ENCODE measurements at places on chromosomes 5 and 9. TPM values are rescaled to one million over a fixed set of nuclear protein-coding genes. Genes with fewer than 3 reads are reported as not detected.

The SHISAL2B gene
- polyA plus RNA-seq: not detected

The PCA3 gene
- polyA plus RNA-seq: not detected

The RMRP gene
- 39.7 TPM for polyA plus RNA-seq

The PCDHAC1 gene
- not detected for polyA plus RNA-seq

The LHX3 gene
- not detected for polyA plus RNA-seq

The AUH gene
- 5.7 TPM for polyA plus RNA-seq

The PCSK5 gene
- polyA plus RNA-seq: 1.5 TPM

The MARCOL gene
- polyA plus RNA-seq: not detected

The HACD4 gene
- 1.5 TPM for polyA plus RNA-seq

The FABP6 gene
- polyA plus RNA-seq: not detected

The AGXT2 gene
- not detected for polyA plus RNA-seq

The NUTM2F gene
- not detected for polyA plus RNA-seq

The ISCA1 gene
- polyA plus RNA-seq: 14.0 TPM

The TICAM2 gene
- 3.4 TPM for polyA plus RNA-seq

The FRMD3 gene
- polyA plus RNA-seq: 0.02 TPM

The KCNV2 gene
- polyA plus RNA-seq: not detected

The PFN3 gene
- polyA plus RNA-seq: not detected

The DOK3 gene
- polyA plus RNA-seq: 3.6 TPM

The PALM2AKAP2 gene
- polyA plus RNA-seq: 3.2 TPM

The C5orf58 gene
- not detected for polyA plus RNA-seq

The HARS2 gene
- 33.0 TPM for polyA plus RNA-seq

The EIF4EBP3 gene
- polyA plus RNA-seq: 2.1 TPM

The CENPP gene
- polyA plus RNA-seq: 2.0 TPM

The RNF180 gene
- polyA plus RNA-seq: not detected

The PLPP7 gene
- polyA plus RNA-seq: 1.2 TPM

The TAF1L gene
- polyA plus RNA-seq: not detected

The LCN9 gene
- not detected for polyA plus RNA-seq

The NEUROG1 gene
- not detected for polyA plus RNA-seq

The SV2C gene
- polyA plus RNA-seq: not detected

The PPP3R2 gene
- not detected for polyA plus RNA-seq

The CNTLN gene
- 2.9 TPM for polyA plus RNA-seq

The NTNG2 gene
- 0.84 TPM for polyA plus RNA-seq

The HAUS6 gene
- 5.8 TPM for polyA plus RNA-seq

The SPINK7 gene
- polyA plus RNA-seq: not detected

The ZNF346 gene
- polyA plus RNA-seq: 15.7 TPM

The ARL10 gene
- 6.0 TPM for polyA plus RNA-seq

The NRARP gene
- polyA plus RNA-seq: 0.15 TPM

The SPATA31E1 gene
- 0.04 TPM for polyA plus RNA-seq

The TPM2 gene
- polyA plus RNA-seq: 2,548 TPM

The ALDH7A1 gene
- 54.9 TPM for polyA plus RNA-seq

The SURF6 gene
- 12.8 TPM for polyA plus RNA-seq

The PLPPR1 gene
- not detected for polyA plus RNA-seq

The CARTPT gene
- not detected for polyA plus RNA-seq

The LECT2 gene
- not detected for polyA plus RNA-seq

The CD274 gene
- polyA plus RNA-seq: 17.4 TPM

The PSAT1 gene
- polyA plus RNA-seq: 52.2 TPM

The IL3 gene
- polyA plus RNA-seq: not detected

The SNCAIP gene
- polyA plus RNA-seq: 15.3 TPM

The GFI1B gene
- polyA plus RNA-seq: 0.02 TPM

The SPATA31D4 gene
- not detected for polyA plus RNA-seq

The PCDHA8 gene
- polyA plus RNA-seq: 0.02 TPM

The GLDC gene
- 0.13 TPM for polyA plus RNA-seq

The PTGES gene
- polyA plus RNA-seq: 6.3 TPM

The RNF183 gene
- polyA plus RNA-seq: not detected

The NSG2 gene
- polyA plus RNA-seq: not detected

The ADAMTSL2 gene
- polyA plus RNA-seq: not detected

The SOX30 gene
- polyA plus RNA-seq: not detected
